ENCODE measurements at places on chromosomes 2 and 18.

DNA sequence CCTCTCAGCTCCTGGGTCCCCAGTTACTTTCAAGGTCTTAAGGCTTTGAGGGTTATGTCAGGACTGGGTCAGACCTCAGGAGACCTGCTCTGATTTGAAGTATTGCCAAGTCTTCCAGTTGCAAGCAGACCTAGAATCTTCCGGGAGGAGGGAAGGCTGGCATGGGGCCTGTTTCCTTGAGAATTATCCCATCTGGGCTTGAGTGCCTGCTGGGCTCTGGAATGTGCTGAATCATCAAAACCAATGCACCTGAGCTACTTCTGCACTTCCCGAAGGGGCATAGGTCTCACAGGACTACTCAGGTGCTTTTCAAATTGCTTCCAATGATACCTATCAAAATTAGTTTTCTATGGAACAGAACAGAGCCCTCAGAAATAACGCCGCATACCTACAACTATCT lies 327.3 kb downstream of the XIRP2 start:
- no peak for DNase-seq

- peak; percentile 47 for DNase-seq
Observed at GRCh38 chr18:24019641-24020331, 5.2 kb downstream of the TTC39C start.

DNA sequence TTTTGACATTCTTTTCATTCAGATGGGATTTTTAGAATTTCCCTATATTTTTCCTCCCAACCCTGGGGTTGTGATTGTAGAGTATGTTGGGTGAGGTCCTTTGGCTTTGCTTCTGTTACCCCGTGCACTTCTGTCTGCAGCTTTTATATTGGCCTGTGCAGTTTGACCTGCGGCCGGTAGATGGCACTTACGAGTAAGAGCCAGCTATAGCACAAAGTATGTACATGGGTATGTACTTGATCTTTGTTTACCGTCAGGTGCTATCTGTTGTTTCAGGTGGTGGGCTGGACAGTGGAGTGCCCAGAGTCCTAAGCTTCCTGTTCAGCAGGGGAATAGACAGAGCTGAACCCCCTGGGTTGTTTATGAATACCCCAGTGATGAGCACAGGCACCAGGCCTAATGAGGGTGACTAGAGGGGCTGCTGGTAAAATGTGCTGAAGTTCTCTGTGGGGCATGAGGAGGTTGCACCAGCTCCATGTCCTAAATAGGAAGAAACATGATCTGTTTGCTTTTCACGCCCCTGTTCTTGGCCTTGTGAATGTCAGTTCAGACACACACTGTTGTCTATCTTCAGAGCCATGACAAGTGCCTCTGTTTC lies 58.9 kb upstream of the THUMPD2 start:
- peak; percentile 13 for DNase-seq

GRCh38 chr18:12885500-12885899 lies 1.5 kb upstream of the PTPN2 start:
- DNase-seq: no peak

DNA sequence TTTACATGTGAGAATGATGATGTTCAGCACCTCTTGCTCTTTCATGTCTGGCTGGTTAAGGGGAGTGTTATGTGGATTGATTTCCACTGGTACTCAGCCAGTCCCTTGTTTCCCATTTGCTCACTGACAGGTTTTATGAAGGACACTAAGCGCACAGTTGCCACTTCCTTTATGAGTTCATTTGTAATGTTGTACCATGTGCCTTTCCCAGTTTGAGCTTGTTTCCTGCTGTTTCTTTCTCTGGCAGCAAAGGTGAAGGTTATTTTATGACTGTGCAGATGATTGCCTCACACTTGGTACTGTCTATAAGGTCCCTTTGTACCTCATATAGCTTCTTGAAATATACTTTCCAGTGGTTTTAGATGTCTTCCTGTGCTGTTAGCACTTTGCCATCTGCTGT lies 1700.5 kb upstream of the TMEFF2 start:
- no peak for DNase-seq

GRCh38 chr2:70477441-70477844 lies 76.2 kb downstream of the TGFA start:
- no peak for DNase-seq

- DNase-seq: no peak
Observed at GRCh38 chr2:3243804-3244203, 133.8 kb downstream of the EIPR1 start.

GRCh38 chr2:68100189-68100588 lies 37.4 kb upstream of the C1D start:
- no peak for DNase-seq

- DNase-seq: no peak
Observed at GRCh38 chr2:171651667-171652415, 35.4 kb upstream of the DYNC1I2 start.

GRCh38 chr2:120824246-120824645 lies 88.6 kb downstream of the GLI2 start:
- no peak for DNase-seq

GRCh38 chr2:153005071-153005730 lies 286.8 kb downstream of the ARL6IP6 start:
- DNase-seq: no peak

DNA sequence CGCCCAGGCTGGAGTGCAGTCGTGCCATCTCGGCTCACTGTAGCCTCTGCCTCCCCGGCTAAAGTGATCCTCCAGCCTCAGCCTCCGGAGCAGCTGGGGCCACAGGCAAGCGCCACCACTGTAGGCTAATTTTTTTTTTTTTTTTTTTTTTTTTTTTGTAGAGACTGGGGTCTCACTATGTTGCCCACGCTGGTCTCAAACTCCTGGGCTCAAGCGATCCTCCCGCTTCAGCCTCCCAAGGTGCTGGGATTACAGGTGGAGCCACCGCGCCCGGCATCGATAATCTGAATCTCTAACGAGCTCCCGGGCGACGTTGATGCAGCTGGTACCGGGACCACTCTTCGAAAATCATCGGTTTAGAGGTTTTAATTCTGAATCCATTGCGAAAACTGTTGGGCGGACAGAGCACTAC lies 520 bp upstream of the CYP20A1 start:
- no peak for DNase-seq

DNA sequence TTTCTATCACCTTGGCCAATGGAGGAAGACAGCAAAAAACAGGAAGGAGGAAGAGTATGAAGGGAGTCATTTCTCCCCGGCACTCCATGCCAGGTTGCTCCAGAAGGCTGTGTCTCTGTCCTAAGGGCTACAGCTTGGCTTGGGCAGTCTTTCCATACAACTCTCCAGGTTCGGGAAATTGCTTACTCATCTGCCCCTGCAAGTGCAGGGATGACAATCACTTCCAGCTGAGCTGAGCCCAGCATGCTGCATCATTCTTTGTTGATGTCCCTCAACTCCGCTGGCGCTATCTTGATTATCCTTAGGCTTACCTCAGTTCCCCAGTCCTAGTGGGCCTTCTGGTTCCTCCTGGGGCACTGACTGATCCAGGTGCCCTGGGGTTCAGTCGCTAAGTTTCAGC lies 86.9 kb upstream of the COPS8 start:
- no peak for DNase-seq

DNA sequence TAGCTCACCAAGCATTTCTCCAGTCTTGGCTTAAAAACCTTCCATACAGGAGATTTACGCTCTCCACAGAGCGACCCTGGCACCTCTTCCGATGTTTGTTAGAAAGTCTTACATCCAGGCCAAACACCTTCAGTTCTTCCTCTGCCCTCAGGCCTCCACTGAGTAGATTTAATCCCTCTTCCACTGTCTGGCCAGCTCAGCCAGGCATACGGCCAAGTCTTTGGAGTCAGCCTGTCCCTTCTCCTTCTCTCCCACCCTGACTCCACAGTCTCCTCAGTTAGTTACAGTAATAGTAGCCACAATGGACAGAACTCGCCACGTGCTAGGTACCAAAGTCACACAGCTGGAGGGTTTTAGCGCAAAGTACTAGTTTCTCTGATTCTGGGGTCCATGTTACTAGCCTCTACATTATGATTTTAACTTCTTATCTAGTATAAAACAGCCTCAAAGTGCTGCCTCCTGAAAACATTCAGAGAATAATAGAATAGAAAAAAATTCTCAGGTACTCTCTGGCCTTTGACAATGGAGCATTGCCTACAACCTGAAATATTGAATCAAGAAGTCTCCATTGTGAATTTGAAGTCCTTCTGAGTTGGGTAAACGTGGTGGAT lies 39.5 kb downstream of the THNSL2 start:
- no peak for DNase-seq

DNA sequence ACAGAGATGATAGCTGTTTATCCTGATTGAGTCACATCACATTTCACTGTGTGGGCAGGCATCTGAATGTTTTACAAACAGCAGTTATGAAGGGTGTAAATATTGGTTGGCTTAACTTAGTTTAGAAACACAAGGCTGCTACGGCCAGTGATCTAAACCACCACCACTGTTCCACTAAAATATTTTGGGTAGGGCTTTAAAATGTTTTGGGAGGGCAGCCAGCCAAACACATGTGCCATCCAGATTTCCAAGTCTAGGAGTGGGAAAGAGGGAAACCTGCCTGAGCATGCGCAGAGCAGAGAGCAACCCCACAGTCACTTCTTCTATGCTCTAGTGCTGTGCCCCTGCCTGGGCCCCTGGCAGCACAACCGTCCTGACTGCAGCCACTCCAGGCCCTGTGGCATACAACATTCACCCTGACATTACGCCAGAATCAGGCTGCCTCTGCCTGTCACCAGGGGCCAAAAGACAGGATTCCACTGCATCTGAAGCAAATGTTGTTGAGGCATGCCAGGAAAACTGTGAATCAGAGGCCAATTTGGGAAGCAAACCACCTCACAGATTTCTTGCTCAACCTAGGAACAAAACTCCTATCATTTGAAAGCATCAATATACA lies 74.8 kb upstream of the COL5A2 start:
- no peak for DNase-seq

DNA sequence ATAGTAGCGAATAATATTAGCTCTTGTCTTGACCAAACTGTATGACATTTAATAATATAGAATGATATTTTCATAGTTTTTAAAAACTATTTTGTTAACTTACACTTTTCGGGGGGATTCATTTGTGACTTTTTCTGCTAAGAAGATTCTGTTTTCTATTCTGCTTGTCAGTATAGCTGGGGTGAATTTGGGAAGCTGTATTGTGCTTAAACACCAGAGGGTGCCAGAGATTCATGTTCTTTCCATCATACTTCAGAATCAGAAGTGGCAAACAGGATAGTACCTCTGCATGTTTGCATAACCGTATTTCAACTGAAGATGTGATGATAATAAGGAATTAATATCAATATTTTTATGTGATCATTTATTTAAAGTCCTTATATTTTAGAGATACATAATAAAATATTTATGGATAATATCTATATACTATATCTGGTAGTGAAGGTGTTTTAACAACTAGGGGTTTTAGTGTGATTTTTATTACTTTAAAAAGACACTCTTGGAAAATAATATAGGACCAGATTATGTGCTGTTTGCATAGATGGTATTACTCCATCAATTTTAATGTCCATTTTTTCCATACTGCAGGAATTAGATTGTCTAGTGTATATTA lies 81.0 kb downstream of the TAF4B start:
- DNase-seq: peak; percentile 32

DNA sequence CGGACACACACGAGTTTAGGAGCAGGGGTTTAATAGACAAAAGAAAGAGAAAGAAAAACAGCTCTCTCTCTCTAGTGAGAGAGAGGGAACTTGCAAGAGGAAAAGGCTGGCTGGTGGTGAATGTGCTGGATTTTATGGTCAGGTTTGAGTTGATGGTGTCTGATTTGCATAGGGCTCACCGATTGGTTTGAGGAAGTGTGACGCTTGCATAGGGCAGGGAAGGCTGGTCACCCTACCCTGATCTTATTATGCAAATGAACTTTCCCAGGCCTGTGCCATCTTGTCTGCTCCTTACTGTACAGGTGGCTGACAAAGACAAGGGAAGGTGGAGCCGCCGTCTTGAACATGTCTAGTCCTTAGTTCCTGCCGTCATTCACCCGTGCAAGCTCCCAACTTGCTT lies 408.9 kb downstream of the RIT2 start:
- DNase-seq: no peak

GRCh38 chr2:65417509-65418085 lies 14.8 kb downstream of the SPRED2 start:
- DNase-seq: no peak

- peak; percentile 53 for DNase-seq
Observed at GRCh38 chr2:213246497-213247281, 37.6 kb upstream of the SPAG16 start.

GRCh38 chr2:100882645-100883613 lies 63.0 kb downstream of the NPAS2 start:
- no peak for DNase-seq

- DNase-seq: no peak
Observed at GRCh38 chr2:11748018-11748860, 1.8 kb downstream of the LPIN1 start.

DNA sequence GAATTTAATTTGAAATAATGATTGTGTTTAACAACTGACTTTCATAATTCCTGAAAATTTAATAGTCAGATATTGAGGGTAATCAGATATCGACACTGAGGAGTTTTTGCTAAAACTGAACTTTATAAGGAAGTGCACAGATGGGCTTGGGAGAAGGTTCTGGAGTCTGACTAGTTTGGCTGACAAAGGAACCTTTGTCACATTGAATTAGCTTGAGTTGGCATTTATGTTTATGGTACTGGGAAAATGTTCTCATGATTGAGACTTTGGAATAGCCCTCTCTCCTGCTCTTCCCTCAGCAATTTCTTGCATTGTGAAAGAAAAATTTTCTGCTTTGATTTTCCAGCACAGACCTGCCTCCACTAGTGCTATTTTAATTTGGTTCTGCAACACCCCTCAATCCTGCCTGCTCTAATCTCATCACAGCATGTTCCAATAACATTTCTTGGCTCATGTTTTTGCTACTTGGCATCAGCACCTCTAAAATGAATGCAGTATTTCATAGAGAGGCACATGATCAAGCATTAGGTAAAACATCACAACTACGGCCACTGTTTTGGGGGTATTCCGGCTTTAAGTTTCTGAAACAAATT lies 133.9 kb upstream of the FSHR start:
- no peak for DNase-seq

GRCh38 chr2:162282765-162283425 lies 35.6 kb downstream of the IFIH1 start:
- DNase-seq: no peak

DNA sequence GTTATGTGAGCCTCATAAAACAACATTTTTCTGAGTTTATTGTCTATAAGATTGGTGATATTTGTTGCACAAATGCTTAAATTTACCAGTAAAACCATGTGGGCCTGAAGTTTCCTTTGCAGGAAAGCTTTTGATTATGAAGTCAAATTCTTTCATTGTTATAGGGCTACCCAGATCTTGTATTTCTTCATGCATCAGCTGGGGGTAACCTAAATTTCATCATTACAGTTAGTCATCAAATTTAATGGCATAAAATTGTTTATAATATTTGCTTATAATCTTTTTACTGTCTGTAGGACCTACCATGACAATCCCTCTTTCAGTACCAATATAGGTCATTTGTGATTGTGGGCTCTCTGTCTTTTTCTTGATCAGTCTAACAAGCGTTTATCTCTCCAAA lies 47.8 kb downstream of the SMAD2 start:
- DNase-seq: no peak

DNA sequence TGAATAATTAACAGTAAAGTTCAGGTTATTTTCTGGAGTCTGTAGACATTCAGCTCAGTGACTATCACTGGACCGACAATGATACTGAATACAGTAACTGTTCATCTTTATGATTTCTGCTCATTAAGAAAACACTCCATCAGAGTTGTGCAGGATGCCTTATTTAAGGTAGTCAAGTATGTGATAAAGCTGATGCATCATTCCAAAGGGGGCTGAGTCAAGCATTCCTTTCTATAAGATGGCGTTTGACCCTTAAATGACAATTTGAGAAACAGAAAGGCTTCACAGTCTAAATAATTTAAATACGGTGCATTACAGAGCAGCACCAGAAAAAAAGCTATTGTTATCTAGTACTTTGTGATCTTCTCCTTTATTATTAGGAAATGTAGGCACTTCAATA lies 131.1 kb downstream of the CDH2 start:
- DNase-seq: no peak
